Fibroblast of skin of left biceps (primary cell): ENCODE measurements at places on chromosomes 6 and 20.

DNA sequence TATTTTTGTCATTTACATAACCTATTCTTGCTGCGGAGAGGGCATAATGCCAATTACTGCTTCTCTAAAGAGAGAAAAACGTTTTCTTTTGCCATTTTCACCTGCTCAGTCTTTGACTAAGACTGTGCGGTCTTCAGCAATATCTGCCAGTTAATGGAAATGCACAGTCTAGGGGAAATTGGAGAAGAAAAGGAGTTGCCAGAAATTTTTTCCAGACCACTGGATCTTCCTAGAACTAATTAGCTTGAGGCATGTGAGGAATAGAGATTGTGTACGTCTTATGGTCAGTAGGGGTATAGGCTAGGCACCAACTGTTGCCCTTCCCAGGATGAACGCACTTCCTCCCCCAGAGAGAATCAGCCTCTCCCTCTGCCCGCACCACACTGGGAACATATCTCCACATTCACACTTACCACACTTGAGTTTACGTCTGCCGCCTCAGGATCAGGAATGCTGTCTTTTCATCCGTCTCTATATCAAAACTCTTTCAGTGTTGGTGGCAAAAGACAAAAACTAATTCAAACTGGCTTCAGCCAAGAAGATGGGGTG is 67.9 kb upstream of the E2F3 start:
- no peak for DNase-seq

GRCh38 chr6:41892921-41893564 is 2.1 kb downstream of the USP49 start:
- DNase-seq, result no peak

- DNase-seq, result no peak
Observed at GRCh38 chr6:113821445-113821844, 35.7 kb upstream of the MARCKS start.

DNA sequence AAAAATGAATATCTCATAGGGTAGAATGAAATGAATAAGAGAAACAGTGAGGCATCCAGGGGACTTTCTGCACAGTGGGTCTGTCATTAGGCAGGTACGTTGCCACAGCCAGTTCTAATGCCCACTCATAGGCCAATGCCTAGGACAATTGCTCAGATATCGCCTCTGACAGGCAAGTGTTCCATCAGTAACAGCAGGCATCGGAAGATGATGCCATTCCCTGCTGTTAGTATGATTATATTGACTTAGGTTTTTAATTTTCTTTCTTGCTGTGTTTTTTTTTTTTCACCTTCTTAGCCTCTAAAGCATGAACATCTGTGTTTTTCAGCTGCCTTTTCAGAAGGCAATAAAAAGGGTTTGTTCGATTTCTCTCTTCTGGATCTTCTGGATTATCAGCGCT is 90.7 kb downstream of the PRL start:
- no peak for DNase-seq

DNA sequence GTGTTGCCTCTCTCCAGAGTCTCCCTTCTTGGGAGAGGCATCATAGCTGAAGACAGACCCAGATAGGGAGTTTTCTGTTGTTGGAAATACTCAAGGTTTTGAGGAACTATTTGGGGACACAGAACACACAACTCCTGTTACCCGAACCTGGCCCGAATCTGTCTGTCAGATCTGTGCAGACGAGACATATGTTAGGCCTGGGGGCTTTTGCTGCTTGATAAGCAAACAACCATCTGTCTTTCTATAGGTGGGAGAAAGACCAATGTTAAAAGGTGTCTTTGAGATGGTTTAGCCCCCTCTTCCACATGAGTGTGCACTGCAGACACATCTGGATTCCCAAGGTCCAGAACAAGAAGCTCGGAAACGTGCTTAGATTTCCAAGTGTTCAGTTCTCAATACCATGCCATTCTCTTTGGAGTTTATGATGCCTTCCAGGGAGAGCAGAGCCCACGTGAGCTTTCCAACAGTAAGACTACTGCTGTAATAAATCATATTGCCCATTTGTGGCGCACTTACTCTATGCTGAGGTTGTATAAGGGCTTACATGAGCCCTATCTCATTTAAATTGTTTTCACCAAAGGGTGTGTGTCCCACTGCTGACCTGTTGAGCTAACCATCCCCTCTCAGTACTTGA is 3.8 kb upstream of the STX16 start:
- no peak for DNase-seq

DNA sequence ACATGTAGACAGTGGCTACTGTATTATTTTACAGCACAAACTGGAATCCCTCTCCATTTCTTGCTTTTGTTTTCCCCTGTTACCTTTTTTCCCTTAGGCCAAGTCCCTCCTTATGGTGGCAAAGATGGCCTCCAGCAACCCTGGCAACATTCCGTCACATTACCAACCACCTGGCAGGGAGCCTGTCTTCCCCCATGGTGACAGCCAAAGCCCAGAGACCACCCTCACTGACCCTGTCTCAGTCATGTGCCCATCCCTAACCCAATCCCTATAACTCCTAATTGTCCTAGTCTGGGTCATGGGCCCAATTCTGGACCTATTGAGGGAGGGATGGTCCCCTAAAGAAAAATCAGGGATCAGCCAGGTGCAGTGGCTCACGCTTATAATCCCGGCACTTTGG is 27.6 kb downstream of the PARD6B start:
- DNase-seq, result no peak

DNA sequence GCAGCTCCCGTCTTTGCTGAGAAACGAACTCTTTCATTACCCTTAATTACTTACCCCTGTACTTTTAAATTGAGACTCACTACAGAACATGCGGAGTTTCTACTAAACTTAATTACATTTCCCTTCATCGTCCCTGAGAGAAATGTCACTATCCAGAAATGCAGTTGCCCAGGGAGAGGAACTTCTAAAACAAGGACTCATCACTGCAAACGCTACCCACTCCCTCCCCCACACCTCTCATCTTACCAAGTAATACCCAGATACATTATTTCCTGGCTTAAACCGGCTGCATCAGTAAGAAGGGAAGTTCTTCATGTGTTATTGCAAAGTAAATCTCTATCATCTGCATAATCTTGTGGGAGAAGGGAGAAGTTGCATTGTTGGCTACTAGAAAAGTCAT is 138.3 kb downstream of the IPCEF1 start:
- DNase-seq, result no peak

DNA sequence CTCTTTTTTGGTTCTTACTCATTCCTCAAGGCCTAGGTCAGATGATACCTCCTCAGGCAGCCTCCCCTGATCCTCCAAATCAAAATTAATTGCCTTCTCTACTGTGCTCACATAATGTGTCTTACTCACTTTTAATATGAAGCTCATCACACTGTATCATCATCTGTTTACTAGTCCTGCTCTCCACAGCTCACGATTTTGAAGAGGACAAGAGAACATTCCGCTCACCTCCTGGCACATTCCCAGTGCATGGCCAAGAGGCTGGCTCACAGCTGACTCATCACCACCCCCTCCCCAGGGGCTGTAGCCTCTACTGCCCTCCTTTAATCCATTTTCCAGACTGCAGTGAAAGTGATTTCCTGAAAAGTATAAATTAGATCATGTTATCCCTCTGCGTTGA is 133.1 kb downstream of the ALDH8A1 start:
- DNase-seq, result no peak

GRCh38 chr20:48025051-48025515 is 239.8 kb upstream of the SULF2 start:
- DNase-seq, result peak; percentile 56

DNA sequence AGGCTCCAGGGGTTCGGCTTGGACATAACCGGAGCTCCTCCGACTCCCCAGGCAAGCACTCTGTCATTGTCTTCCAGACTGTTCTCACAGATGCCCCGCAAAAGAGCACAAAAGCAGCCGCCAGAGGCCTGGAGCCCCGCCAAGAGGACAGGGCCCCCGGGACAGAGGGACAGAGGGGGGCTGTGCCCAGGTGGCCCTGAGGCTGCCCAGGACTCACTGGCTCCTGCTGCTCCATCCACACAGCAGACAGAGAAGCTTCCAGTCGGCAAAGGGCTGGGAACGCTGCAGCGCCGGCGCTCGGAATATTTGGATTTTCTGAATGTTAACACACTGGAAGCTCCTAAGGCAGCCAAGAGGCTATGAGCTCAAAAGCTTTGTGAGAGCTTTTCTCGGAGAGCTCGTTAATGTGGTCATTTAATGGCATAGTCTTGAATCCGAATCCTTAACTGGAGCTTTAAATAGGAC is 68.0 kb upstream of the QKI start:
- DNase-seq, result no peak

DNA sequence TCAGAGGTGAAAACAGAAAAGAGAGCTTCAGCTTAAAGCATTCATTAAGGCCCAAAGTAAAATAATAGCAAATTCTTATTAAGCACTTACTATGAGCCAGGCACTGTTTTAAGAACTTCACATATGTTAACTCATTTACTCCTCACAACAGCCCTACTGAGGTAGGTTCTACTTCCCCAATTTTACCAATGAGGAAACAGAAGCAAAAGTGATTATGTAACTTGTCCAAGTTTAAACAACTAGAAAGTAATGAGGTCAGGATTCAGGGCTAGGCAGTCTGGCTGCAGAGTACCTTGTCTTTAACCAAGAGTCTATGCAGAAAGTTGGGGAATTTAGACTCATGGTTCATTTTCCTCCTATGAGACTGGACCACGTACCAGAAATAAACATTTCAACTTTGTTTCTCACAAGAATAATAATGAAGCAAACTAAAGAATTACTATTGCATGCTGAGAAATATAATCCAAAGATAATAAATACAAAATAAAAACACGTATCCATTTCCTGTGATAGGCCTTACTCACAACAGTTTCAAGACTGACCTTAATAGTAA is 3.8 kb downstream of the COL21A1 start:
- DNase-seq, result no peak

DNA sequence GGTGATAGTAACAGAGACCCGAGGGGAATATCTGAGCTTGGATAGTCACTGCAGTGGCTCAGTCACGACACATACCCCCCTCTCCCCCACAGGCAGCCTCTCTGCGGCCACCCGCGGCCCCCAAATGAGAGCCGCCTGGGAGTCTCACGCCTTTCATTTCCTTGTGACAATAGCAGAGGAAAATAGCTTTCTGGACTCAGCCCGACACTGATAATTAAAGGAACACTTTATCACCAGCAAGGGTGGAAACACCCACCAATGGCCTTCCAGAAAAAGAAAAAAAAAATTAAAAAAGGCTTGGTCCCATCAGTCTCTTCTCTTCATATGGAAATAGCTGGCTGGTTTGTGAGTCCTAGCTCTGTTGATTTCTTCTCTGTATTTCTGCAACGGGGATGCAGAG is 35.1 kb upstream of the KCNG1 start:
- DNase-seq, result no peak

DNA sequence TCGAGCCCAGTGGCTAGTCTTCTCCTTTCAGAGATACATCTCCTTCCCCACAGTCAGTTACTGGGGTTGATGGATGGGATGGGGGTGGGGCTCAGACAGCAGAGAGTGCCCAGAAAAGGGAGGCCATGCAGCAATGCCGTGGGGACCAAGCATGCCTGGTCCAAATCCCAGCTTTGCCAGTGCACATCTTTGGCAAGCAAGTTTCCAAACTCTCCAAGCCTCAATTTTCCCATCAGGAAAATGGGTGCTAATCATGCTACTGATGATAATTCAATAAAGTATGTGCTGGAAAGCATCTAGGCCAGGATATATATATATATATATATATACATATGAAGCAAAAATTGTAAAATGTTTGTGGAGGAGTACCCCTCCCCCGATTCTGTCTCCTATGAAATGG is 78.9 kb downstream of the CD40 start:
- no peak for DNase-seq

- DNase-seq, result no peak
Observed at GRCh38 chr20:11080781-11081377, 407.1 kb upstream of the JAG1 start.

GRCh38 chr6:11771473-11772048 is 7.0 kb downstream of the ADTRP start:
- no peak for DNase-seq

GRCh38 chr6:116572162-116572561 is 858 bp downstream of the RWDD1 start:
- DNase-seq, result no peak

- DNase-seq, result no peak
Observed at GRCh38 chr6:157941101-157941863, 40.4 kb upstream of the SYNJ2 start.

GRCh38 chr6:75145976-75146375 is 59.9 kb downstream of the COL12A1 start:
- DNase-seq, result no peak

- peak; percentile 66 for DNase-seq
Observed at GRCh38 chr6:72787391-72788031, 165.6 kb downstream of the KCNQ5 start.

DNA sequence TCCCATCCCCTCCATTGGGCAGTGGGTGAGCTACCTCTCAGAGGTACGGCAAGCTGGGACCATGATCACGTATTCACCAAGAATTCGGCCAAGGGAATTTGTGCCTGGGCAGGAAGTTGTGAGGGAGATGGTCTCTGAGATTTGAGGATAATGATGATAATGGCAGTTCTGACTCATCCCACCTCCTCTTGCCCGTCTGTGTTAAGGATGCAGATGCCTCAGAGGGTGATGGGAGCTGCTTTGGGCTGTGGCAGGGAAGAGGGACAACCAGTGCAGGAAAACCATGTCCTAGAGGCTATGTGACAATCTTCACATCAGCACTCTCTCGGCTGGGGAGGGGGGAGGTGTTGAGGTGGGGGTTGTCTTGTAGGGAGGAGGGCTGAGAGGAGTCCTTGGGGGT is 4.3 kb downstream of the TGM6 start:
- no peak for DNase-seq

DNA sequence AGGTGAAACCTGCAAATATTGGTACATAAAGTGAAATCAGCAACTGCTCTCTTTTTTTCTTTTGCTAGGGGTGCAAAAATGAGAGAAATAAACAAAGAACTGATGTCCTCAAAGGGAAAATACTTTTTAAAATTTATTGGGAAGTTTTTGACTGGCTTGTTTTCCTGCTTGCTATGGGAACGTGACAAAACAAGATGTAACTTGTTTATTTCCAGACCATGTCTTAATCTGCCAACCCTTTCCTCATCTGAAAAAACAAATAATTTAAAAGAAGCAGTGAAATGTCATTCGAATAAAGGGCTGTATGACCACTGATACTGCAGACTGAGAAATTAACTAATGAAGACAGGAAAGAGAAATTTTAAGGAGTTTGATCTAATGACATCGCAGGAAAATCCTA is 221.9 kb downstream of the CBLN4 start:
- DNase-seq, result no peak

DNA sequence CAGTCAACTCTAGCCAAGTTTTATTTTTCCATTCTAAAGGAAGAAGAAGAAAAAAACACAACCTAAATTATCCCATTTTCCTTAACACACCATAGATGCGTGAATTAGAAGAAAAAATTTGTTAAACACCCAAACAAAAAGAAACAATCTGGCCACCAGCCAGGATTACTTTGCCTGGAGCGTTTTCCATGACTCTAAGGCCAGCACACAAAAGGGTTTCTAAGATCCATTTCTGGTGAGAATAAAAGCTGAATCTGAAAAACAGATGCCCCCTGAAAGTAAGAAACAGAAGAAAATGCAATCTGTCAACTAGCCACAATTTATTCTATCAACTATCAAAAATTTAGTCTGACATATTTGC is 267.2 kb upstream of the SULF2 start:
- DNase-seq, result no peak

GRCh38 chr6:151229401-151230276 is 10.1 kb upstream of the AKAP12 start:
- DNase-seq, result no peak

- DNase-seq, result no peak
Observed at GRCh38 chr6:139323511-139324300, 31.9 kb upstream of the TXLNB start.
